ENCODE measurements at places on chromosomes 2 and 18.

- no peak for DNase-seq
Observed at GRCh38 chr2:47771211-47771610, 11.7 kb upstream of the MSH6 start.

DNA sequence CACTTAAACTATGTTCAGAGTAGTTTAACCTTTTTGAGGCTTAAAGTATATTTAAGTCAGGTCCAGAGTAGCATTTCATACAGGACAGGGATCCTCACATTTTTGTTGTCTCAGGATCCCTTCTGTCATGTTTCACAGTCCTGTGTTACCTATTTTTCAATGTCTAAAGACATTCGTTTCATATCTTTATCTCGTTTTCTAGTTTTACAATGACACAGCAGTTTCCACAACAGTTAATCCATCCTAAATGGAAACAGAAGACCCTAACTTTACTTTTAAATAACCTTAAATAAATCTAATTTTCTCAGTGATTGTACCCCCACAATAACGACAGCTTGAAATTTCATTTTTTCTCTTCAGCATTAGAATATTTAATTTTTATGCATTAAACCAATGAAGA lies 17.3 kb upstream of the SCN9A start:
- no peak for DNase-seq

- DNase-seq: no peak
Observed at GRCh38 chr18:49666045-49666775, 104.4 kb downstream of the LIPG start.

- no peak for DNase-seq
Observed at GRCh38 chr2:10655499-10656225, 34.1 kb downstream of the NOL10 start.

DNA sequence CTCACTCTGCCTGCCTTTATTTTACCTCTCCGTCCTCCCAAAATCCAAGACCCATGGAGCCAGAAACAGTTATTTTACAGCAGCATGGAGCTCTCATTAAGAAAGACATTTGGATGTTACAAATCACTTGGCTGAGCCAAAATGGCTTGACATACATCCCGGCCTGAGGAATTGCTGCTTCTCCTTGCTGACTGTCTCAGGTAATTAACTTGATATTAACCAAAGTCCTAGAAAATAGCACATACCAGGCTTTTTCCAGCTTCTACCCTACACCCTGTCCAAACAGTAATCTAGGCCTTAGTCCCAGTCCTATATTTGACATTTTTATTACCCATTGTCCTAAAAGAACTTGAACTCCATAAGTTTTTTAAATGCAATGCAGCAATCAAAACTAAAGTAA lies 205.0 kb downstream of the TMX3 start:
- no peak for DNase-seq

DNA sequence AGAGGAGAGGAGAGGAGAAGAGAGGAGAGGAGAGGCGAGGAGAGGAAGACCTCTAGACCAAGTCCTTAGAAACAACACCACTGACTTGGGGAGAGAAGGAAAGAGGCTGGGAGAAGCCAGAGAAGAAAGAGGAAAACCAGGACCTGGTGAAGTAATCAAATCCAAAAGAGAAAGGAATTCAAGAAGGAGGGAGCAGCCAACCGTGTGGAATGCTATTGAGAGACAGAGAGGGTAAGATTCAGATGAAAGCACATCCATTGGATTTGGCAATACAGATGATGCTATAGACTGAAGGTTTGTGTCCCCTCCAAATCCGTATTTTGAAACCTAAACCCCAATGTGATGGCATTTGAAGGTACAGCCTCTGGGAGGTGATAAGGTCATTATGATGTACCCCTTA lies 50.7 kb downstream of the GALNT14 start:
- no peak for DNase-seq

GRCh38 chr2:69605284-69605683 lies 38.3 kb downstream of the AAK1 start:
- no peak for DNase-seq

DNA sequence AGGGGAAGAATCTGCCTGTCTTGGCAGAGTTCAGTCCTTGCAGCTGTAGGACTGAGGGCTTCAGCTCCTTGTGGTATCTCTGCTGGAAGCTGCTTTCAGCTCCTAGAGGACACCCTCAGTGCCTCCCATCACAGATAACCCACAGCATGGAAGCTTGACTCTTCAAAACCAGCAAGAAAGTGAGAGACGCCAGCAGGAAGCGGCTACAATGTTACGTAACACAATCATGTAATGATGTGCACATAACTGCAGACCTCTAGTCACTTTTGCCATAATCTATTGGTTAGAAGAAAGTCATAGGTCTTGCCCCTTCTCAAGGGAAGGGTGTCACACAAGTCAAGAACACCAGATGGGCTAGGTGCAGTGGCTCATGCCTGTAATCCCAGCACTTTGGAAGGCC lies 69.1 kb upstream of the AFF3 start:
- DNase-seq: no peak

DNA sequence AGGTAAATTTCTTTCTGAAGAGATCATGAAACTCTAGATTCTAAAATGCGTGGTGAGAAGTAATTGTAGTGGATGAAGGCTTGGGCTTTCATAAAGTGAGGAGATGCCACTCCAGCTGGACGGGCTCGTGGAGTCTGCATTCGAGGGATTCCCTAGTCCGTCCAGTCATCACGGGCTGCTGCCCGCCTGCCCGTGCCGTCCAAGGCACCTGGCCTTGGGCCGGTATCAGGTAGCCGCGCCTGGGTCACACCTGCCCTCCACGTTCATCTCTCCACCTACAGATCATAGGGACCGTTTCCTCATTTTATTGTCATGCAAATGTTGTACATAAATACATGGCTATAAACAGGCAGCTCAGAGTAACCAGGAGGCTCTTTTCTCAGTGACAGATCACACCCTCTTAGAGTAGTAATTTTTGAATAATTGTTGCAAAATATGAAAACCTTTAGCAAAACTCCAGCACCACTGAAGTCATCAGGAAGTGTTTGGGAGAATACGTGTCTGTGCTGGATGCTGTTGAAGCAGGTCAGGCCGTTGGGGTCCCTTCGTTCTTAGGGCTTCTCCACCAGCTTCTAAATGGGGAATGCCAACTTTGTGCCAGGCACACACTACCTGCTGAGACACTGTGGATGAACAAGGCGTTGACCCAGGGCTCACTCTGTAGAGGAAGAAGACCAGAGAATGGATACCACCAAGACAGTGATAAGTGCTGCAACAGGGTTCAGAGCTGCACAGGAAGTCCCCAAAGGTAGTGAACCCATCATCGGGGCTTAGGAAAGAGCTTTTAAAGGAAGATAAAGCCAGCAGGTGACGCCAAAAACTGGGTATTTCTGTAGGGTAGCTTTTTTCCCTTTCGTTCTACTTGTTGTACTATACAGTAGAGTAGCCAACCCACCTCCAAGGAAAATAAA lies 112.5 kb downstream of the FAM210A start:
- no peak for DNase-seq

DNA sequence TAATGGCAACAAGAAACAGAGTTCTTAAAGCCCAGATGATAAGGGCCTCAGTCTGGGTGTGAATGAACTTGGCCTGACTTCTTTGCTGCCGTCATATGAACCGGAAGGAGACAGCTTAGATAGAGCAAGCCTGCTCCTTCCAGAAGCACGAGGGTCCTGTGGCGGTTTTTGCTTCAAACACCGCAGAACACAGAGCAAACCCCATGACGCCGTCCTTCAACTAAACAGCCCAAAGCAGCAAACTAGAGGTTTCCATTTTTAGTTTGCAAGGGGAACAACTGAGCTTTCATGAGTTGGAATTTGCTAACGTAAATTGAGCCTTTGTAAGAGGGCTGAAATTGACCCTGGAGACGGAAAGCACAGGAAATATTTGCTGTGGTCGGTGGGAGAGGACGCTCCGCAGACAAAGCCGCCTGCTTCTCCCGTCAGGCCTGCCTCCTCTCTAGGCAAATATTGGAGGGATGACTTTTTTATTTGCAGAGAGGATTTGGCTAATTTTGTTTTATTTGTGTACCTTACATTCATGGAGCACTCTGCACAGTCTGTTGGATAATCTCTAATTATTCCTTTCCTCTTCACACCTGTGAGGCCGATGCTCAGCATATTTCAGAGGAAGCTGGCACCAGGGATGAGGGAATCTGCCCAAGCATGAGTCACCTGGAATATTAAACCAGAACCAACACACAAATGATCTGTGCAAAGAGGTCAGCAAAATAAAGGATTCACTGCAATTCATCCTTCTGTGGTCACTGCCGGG lies 134.0 kb upstream of the NCK2 start:
- no peak for DNase-seq

GRCh38 chr2:27323596-27324285 lies 844 bp upstream of the MPV17 start:
- no peak for DNase-seq

- no peak for DNase-seq
Observed at GRCh38 chr2:121884511-121884921, 129.1 kb downstream of the TSN start.

DNA sequence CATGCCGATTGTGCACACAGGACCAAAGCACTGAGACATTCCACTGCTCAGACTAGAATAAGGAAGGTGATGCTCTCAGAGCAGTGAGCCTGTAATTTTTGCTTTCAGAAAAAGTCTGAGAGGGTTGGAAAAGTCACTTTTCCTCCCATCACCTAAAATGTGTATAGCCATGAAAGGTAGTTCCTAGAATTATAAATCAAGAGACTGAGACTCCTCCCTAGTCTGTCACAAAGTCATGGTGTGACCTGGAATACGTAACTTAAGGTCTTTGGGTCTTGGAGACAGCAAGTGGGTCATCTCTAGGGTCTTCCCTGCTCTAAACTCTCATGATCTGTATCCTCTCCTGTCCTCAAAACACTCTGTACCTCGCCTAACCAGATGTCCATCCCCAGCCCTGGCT lies 16.9 kb downstream of the ZNF521 start:
- DNase-seq: no peak

DNA sequence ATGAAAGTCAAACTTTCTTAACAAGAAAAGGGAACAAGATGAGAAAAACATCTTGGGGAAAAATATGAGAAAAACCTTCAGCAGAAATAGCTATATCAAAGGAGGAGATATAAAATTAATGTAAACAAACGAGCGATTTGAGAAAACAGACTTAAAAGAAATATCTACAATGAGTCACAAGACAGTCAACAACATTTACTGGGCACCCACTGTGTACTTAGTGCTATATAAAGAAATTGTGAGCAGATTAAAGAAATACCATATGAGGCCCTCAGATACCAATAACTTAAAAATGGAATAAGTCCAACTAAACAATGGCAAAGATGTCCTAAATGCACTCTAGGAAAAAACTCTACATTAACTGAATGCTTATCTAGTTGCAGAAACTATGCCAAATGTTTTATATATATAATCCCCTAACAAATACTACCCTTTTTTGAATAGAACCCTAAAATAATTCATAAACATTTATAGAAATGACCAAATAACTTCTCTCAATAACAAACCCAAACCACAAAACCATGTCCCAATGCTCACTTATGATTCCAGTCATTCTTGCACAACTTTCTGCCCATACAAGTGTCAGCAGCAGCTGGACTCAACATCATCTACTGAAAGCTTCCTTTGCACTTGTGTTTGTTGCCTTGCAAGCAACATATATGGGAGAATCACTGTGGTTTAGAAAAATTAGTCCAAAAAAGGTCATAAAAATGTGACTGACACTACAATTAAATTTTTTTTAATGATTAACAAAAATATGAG lies 83.5 kb downstream of the COBLL1 start:
- no peak for DNase-seq

DNA sequence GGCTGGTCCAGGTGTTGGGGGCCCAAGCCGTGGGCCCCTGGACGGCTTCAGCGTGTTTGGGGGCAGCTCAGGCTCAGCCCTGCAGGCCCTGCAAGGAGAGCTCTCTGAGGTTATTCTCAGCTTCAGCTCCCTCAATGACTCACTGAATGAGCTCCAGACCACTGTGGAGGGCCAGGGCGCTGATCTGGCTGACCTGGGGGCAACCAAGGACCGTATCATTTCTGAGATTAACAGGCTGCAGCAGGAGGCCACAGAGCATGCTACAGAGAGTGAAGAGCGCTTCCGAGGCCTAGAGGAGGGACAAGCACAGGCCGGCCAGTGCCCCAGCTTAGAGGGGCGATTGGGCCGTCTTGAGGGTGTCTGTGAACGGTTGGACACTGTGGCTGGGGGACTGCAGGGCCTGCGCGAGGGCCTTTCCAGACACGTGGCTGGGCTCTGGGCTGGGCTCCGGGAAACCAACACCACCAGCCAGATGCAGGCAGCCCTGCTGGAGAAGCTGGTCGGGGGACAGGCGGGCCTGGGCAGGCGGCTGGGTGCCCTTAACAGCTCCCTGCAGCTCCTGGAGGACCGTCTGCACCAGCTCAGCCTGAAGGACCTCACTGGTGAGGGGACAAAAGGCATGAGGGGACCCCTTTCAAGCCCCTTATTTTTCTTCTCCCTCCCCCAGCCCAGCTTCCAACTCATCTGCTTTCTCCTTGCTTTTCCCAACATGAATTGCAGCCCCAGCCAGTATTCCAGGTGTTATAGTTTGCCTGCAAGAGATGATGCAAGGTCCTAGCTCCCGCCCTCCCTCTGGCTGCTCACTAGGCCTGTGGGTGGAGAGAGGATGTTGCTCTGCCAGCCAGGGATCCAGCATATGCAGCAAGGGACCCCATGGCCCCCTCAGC lies 2.9 kb upstream of the KHK start:
- DNase-seq: no peak

GRCh38 chr18:11728249-11728648 lies 39.2 kb downstream of the GNAL start:
- DNase-seq: no peak

- no peak for DNase-seq
Observed at GRCh38 chr18:58796220-58796619, 68.5 kb upstream of the ZNF532 start.

DNA sequence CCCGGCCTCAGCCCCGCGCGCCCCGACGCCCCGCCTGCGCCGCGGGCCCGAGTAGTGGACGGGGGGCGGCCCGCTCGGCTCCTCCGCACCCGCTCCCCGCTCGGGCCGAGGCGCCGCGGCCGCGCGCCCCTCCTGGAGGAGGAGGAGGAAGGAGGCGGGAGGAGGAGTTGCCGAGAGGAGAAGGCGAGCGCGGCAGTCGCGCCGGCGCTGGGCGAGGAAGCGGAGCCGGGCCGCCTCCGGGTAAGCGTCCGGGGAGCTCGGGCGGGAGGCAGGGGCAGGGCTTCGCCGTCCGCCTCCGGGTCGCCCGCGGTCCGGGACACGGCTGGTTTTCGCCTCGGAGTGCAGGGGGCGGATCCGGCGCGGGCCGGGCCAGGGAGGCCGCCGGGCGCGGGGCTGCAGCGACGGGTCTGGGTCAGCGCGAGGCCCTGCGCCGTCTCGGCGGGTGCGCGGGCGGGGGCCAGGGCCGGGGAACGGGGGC lies at the start of gene SOCS6:
Gene SOCS6, plus strand, starts transcription at position 195 of the 478 bp plus-strand sequence. CDS start 35,624 bp downstream, outside the sequence.
- DNase-seq: peak; percentile 87

GRCh38 chr2:217289177-217289906 lies 429.5 kb upstream of the TNP1 start:
- no peak for DNase-seq

GRCh38 chr2:223692191-223692947 lies 90.2 kb upstream of the SCG2 start:
- DNase-seq: no peak

- no peak for DNase-seq
Observed at GRCh38 chr18:44945888-44946401, 265.3 kb downstream of the SETBP1 start.

DNA sequence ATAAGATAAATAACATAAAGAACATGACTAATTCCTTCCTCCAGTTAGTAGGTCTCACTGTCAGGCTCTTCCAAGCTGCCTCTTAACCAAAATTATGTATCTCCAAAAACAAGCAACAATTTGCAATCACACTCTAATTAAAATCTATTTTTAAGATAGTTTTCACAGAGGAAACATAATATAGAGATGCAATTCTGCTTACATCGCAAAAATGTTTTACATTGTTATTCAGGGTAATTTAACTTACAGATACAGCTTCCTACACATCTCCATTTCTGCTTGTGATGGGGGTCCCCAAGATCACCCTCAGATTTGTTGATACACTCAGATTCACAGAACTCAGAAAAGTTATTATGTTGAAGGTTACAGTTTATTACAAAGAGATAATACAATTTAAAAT lies 115.5 kb downstream of the DSC3 start:
- no peak for DNase-seq
